ENCODE measurements at places on chromosomes 16 and 17.

DNA sequence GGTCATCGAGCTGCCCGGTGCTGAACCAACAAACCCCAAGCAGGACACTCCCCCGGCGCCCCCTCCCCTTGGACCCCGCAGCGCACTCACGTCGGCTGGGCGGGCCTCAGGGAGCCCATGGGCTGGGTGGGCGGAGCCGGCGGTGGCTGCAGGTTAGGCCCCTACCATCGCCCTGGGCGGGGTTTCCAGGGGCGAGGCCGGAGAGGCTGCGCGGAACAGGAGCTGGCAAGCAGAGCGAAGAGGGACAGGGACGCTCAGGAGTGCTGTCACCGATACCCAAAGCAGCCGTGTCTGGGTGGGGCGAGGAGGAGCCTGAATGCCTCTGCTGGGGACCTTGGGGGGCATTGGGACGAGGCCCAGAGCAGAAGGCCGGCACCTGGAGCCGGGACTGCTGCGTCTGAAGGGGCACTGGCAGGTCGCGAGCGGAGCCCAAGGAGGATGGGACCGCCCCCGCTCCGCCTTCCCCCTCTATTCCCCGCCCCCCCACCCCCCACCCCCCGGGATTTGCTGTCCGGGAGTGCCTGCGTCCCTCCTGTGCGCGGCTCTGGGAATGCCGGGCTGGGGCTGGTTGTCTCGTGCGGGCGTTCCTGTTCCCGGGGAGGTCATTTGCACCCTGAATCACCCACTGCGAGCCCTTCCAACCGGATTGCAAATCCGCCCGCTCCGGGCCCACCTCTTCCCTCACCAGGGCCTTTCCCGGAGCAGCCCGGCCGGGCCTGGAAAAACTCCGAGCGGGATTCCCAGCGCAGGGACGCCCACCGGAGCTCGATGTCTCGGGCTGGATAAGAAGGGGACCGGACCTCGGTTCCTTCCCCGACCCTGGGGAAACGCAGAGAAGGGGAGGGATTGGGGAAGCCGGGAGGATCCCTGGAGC is 902 bp downstream of the ARHGAP27 start:
- DNase-seq: peak; percentile 54

- DNase-seq: no peak
These were observed 18.2 kb downstream of the ZNF213 start for GRCh38 chr16:3152991-3153368.

- no peak for DNase-seq
These were observed 13.5 kb downstream of the PSMD7 start for GRCh38 chr16:74309789-74310781.

GRCh38 chr16:11742093-11742535 is 543 bp downstream of the TXNDC11 start:
- DNase-seq: peak; percentile 26

DNA sequence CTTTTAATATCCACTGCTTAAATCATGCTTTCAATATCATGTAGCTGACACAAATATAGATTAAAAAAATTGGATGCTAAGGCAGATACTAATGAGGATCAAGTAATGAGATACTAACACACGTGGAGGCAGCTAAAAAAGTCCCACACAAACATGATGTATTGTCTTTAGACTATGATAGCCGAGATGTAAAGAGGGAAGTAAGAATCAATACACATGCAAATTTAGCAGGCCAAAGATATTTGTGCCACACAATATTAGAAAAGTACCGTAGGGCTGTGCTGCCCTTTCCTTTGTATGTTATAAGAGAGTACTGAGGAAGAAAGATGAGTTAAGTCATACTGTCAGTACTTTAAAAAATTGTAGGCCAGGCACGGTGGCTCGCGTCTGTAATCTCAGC is 51.4 kb upstream of the STAC2 start:
- DNase-seq: no peak

DNA sequence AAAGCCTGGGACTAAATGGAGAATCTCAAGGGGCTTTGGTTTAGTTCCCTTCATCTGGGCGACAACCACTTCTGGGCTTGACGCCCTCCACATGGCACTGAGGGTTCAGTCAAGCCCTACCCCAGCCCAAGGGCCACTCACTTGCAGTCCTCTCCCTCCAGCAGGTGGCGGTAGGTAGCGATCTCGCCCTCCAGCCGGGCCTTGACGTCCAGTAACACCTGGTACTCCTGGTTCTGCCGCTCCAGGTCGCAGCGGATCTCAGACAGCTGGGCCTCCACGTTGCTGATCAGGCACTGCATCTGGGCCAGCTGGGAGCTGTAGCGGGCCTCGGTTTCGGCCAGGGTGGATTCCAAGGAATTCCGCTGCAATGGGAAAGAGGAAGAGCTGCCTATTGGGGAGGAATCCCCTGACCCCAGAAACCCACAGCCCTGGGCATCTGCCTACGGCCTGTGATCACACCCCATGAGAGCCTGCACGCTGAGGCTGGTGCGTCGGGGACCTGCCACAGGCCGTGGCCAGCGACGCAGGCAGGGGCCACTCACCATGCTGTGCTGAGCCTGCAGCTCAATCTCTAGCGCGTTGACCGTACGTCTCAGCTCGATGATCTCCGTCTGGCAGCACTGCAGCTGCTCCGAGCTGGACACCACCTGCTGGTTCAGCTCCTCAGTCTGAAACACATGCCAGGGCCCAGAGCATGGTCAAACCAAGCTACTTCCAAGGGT is 2.7 kb downstream of the KRT36 start:
- no peak for DNase-seq

GRCh38 chr17:59392973-59393679 is 61.7 kb downstream of the YPEL2 start:
- DNase-seq: no peak
